ENCODE measurements at places on chromosomes 16 and 17.

GRCh38 chr17:63331301-63332061 is 114.6 kb downstream of the CYB561 start:
- no peak for DNase-seq

DNA sequence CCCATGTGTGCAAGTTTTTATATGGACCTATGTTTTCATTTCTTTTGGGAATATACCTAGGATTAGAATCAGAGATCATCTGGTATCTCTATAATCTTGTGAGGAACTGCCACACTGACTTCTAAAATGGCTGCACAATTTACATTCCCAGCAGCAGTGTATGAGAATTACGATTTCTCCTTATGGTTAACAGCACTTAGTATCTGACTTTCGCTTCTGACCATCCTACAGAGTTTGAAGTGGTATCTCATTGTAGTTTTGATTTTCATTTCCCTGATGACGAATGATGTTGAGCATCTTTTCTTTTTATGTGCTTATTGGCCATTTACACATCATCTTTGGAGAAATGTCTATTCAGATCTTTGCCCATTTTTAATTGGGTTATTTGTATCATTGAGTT is 10.0 kb downstream of the C16orf96 start:
- DNase-seq = no peak

- no peak for DNase-seq
Observed at GRCh38 chr16:69490707-69491324, 66.4 kb downstream of the CYB5B start.

DNA sequence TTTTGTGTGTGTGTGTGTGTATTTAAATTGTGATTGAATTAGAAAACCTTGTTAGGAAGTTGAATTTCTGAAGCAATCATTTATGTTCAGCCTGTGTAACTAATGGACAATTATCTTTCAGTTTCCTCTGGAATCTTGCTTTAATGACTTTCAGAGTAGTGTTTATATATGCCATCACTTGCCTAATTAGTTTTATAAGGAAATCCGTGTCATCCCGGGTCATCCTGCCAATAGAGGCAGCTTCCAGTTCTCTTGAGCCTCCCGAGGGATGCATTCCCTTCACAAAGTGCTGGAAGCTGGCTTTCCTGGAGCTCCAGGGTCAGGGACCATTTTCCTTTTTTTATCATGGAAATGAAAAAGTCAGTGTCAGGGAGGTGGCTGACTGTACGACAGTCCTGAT is 42.9 kb downstream of the PRKCA start:
- no peak for DNase-seq

DNA sequence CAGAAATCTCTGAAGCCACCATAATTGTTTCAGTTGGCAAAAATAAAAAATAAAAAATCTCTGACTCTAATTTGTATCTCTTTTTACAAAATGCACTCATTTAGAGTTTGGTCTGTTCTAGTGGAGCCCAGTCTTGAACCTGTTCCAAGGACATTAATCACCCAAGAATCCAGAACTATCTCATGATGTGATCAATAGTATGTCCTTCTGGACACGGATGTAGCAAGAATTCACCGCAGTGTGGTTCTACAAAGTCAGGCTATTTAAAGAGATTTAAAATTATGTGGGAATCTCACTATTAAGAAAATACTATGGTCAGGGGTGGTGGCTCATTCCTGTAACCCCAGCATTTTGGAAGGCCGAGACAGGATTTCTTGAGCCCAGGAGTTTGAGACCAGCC is 21.8 kb upstream of the ANKFN1 start:
- no peak for DNase-seq

DNA sequence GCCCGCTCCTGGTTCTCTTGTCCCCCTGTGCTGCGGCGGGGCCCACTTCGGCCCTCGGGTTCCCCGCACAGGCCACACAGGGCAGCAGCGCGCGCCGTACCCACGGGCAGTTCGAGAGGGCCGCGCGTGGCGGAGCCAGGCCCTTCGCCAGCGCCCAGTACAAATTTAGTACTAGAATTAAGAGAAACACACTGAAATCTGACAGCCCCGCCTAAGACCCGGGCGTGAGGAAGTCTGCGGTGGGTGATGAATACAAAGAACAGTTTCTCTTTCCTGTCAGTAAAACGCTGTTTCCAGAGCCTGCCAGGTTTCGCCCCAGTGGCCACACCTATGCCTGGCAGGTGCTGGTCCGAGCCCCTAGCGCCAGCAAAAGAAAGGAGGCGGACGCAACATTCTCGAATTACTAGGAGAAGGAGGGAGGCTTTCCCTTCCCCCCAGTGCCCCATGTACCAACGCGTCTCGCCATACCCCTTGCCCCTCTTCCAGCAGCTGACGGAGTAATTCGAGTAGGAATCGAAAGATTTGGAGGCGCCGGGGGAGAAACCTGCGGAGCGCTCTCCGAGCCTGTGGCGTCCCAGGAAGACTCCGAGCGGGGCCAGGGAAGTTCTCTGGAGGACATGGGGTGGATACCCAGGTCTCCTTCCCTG is 591 bp upstream of the SLFN5 start:
- no peak for DNase-seq

- DNase-seq = no peak
Observed at GRCh38 chr17:75078284-75079022, 9.3 kb upstream of the SLC16A5 start.

- no peak for DNase-seq
Observed at GRCh38 chr17:35725058-35725457, 6.4 kb upstream of the RASL10B start.
